Activated CD4-positive, alpha-beta T cell treated with anti-CD3 and anti-CD28 coated beads, Interleukin-2, amount 10 ng/mL, durations not matched to agents 24 days and 14 days (primary cell): ENCODE measurements at places on chromosomes 7 and 10. TPM values are rescaled to one million over a fixed set of nuclear protein-coding genes. Genes with fewer than 3 reads are reported as not detected.

Gene PNLIP
- total RNA-seq = not detected in 2 replicates

Gene CNPY1
- total RNA-seq = not detected in 2 replicates

Gene PLAU
- total RNA-seq = 0.57 and 0.72 TPM in 2 replicates

DNA sequence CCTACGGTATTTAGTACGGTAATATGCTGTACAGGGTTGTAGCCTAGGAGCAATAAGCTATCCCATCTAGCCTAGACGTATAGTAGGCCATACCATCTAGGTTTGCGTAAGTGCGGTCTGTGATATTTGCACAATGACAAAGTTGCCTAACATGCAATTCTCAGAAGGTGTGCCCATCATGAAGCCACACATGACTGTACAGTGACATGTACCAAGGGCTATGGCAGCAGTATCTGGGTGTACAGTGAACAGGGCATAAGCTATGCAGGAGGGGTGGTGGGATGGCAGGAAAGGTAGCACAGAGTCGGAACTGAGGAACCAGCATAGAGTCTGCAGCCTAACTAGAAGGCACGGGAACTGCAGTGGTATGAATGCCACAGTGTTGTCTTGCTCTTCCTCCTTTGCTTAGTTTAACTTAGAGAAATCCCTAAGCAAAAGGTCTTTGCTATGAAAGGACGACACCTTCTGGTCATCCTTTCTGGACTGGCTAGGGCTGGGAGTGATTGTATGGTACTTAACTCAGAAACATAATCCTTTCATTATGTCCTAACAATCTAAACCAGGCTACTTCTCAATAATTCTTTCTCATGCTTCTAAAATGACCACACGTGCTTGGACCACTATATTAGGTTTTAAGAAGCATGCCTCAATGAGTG, 93.5 kb downstream of the DYNC1I1 start:
- no peaks in the 10 kb centered on the region for H3K27me3 ChIP-seq
- no peaks in the 10 kb centered on the region for H3K4me1 ChIP-seq
- no peak overlapping the region for H3K4me3 ChIP-seq
- H3K27ac ChIP-seq = no peak overlapping the region
- no peak for DNase-seq

GRCh38 chr10:3764626-3765112, 20.3 kb downstream of the KLF6 start:
- peaks cover 4% of the 10 kb centered on the region for H3K36me3 ChIP-seq
- peak overlapping the region; percentile 70 for H3K4me3 ChIP-seq
- peaks cover 79% of the 10 kb centered on the region for H3K4me1 ChIP-seq
- H3K27ac ChIP-seq = peak overlapping the region; percentile 84
- DNase-seq = no peak

DNA sequence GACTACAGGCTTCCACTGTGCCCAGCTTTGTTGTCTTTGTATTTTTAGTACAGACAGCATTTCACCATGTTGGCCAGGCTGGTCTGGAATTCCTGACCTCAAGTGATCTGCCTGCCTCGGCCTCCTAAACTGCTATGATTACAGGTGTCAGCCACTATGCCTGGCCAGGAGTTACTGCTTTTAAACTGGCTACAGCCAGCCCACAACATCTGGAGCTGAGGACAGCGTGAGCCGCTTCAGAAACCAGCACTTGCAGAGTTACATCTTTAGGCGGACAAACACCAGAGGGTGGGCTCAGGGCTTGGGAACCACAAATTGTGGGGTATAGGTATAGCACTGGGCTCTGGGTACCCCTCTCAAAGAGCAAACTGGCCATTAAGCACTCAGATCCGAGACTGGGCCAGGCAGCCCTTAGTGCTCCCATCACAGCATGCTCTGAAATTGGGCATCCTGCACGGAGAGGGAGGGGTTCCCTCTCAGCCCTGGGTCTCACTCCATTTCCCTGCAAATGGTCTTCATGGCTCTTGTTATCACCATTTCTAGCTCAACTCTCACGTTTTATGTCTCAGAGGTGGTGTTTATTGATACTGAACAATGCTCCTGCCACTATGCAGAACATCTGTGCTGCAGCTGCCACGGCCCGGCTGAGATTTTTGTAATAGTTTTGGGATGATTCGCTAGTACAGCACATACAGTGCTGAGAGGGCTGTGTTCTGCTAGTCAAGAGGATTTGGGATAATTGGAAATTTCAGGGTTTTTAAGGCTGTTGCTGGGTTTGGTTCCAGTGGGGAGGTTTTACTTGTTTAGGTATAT, 146.4 kb upstream of the LYZL2 start:
- no peak overlapping the region for H3K27ac ChIP-seq
- H3K36me3 ChIP-seq = no peaks in the 10 kb centered on the region
- peaks cover 8% of the 10 kb centered on the region for H3K27me3 ChIP-seq
- DNase-seq = no peak
- no peaks in the 10 kb centered on the region for H3K4me1 ChIP-seq

DNA sequence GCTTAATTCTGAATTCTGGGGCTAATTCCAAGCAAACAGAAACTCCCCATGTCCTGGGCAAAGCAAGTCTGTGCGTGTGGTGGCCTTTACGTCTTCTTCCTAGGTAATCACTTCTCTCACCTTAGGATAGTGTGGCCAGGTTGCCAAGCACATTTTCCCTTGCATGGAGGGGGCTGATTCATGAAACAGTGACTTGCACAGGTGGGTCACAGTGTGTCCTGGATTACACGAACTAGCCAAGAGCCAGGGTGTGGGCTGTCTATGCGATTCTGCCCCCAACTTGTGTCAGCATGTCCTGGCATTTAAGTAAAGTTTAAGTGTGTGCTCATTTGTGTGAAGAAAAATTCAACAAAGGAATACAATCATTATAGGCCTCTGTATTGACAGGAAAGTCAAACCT, 18.5 kb upstream of the SEM1 start:
- DNase-seq = no peak
- H3K36me3 ChIP-seq = no peaks in the 10 kb centered on the region
- no peak overlapping the region for H3K4me3 ChIP-seq
- H3K27ac ChIP-seq = no peak overlapping the region
- H3K4me1 ChIP-seq = no peaks in the 10 kb centered on the region

DNA sequence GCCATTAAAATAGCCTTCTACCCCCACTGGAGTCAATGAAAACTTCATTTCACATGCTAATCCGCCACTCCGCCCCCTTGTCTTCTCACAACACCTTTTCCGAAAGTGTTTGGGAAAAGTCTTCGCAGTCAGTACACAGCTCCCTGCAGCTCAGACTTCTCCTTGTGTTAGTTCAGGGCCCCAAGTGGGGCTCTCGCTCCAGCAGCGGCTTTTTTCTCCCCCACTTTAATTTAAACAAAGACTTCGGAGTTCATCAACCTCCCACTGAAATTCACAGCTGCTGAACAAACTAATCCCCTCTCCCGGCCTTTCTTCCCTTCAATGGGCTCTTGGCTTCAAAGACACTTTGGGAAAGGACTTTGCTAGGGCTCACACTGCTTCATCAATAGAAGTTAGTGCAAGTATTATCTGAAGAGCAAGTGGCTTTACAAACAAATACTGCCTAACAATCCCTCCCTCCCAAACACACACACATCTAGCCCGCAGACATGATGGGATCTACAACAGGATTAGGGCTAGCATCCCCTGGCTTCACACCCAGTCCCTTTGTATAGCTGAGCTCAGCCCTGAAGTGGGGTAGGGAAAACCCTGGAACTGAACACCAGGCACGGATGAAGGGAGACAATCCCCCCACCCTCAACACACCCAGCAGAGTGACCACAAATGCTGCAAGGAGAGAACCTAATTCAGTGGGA, 23.1 kb downstream of the WNT8B start:
- no peak overlapping the region for H3K4me3 ChIP-seq
- H3K4me1 ChIP-seq = peaks cover 34% of the 10 kb centered on the region
- H3K36me3 ChIP-seq = peaks cover 61% of the 10 kb centered on the region
- H3K27me3 ChIP-seq = no peaks in the 10 kb centered on the region
- H3K27ac ChIP-seq = peak overlapping the region; percentile 13

Gene CCDC126
- total RNA-seq = 6.2 and 8.1 TPM in 2 replicates

DNA sequence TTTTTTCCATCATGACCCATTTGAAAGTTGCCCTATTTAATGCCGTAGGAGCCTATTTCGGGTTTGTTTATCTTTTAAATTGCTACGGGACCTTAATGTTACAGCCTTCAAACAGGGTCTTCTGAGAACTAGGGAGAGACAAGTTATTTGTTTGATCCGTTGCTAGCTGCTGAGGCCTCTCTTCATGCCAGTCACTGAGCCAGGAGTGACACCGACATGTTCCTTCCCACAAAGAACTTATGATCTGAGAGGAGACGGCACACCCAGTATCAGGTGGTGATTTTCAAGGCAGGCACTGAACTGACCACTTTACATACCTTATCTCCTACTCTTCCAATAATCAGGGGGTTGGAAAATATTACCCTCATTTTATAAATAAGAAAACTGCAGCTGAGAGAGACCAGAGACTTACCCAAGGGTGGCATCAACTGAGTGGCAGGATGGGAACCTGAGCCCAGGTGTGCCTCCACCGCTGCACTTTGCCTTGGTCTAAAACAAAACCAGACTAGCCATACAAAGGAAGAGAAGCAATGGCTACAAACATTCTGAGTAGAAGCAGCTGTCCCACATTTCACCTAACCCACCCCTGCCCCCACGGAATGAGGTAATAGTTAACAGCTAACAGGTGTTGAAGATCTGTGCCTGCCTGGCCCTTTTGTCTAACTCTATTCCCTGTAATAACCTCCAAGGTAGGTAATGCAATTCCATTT, 40.5 kb downstream of the PPP1R3C start:
- H3K27ac ChIP-seq = no peak overlapping the region
- H3K4me3 ChIP-seq = no peak overlapping the region
- H3K4me1 ChIP-seq = peaks cover 2% of the 10 kb centered on the region
- no peaks in the 10 kb centered on the region for H3K36me3 ChIP-seq
- H3K27me3 ChIP-seq = peaks cover 4% of the 10 kb centered on the region
- no peak for DNase-seq
